ENCODE measurements at places on chromosomes 4 and X. TPM values are rescaled to one million over a fixed set of nuclear protein-coding genes. Genes with fewer than 3 reads are reported as not detected.

The GNL3L gene
- total RNA-seq = 36.9 TPM

The UGT2B7 gene
- total RNA-seq = not detected

The RNF150 gene
- 23.4 TPM for total RNA-seq

The PITX2 gene
- total RNA-seq = 93.3 TPM

The FGG gene
- total RNA-seq = not detected

The DAPP1 gene
- 0.18 TPM for total RNA-seq

The CYBB gene
- total RNA-seq = not detected

The PNCK gene
- not detected for total RNA-seq

The AREG gene
- total RNA-seq = not detected

The ETNPPL gene
- total RNA-seq = not detected

DNA sequence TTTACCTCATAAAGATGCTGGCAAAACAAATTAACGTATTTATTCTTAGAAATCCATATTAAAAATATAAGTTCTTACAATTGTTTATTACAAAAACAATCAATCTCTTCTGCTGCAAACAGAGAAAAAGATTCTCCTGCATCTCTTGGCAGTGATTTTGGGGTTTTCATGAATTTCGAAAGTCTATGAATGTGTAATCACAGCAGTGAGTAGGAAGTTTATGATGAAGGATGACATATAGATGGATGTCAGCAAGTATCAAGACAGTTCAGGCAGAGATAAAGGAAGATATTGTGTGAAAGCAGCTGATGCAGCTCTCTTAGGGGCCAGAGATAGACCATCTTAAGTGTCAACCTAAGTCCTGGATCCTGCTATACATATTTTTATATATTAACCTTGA, 196.9 kb upstream of the BANK1 start:
- no peaks in the 10 kb centered on the region for H3K36me3 ChIP-seq
- DNase-seq = no peak
- no peak overlapping the region for H3K4me3 ChIP-seq

GRCh38 chrX:153726286-153727122, 1.8 kb downstream of the ABCD1 start:
- peaks cover 11% of the 10 kb centered on the region for H3K4me1 ChIP-seq
- peak overlapping the region; percentile 80 for H3K27ac ChIP-seq
- H3K27me3 ChIP-seq = no peaks in the 10 kb centered on the region
- H3K36me3 ChIP-seq = no peaks in the 10 kb centered on the region

DNA sequence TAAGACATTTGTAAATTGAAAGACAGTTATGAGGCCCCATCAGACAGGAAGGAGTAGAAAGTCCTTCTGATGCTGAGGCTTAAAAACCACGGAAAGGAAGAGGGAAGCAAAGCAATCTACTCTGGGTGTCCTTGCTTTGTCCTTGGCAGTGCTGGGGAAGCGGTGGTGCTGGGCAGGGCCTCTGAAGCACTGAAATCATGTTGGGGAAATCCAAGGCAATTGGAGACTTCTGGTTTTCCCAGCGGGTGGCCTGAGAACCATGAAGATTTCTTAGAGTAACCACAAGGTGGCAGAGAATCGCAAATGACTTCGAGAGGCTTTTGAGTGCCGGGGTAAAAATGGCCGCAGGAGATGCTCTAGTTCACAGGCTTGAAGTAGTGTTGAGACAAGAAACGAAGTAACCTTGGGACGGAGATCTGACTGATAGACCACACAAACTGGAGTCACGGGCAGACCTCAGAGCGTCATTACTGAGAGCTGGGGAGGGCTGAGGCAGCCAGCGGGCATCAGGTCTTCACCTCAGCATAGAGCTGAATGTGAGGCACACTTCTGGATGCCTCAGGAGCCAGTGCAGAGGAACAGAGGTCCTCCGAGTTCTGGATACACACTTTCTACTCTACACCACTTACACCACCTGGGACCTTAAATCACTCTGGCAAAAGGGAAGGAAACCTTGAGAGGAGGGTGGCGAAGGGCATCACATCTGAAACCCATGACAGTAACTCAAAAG, 130.7 kb upstream of the GPRIN3 start:
- H3K27ac ChIP-seq = no peak overlapping the region
- H3K4me1 ChIP-seq = no peaks in the 10 kb centered on the region
- H3K27me3 ChIP-seq = no peaks in the 10 kb centered on the region
- peak; percentile 73 for DNase-seq
- H3K4me3 ChIP-seq = no peak overlapping the region

DNA sequence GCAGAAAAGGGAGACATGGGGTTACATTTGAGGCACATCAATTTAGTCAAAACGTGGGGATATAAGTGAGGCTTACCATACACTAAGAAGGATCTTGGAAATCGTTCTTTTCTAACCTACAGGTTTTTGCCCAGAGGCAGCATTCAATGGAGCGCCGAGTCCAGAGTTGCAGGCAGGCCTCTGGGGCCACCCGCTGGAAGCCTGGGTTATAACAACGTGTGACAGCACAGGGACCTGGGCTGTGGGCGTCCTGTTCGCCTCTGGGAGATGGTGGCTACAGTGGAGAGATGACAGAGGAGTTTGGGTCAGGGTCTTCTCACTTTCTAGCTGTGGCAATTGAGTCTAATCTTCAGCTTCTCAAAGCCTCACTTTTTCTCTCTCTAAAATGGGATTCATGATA, 53.9 kb downstream of the ENPP6 start:
- DNase-seq = peak; percentile 51
- no peaks in the 10 kb centered on the region for H3K27me3 ChIP-seq
- H3K4me3 ChIP-seq = no peak overlapping the region
- no peak overlapping the region for H3K27ac ChIP-seq

- H3K27me3 ChIP-seq = no peaks in the 10 kb centered on the region
- H3K4me3 ChIP-seq = no peak overlapping the region
- H3K36me3 ChIP-seq = no peaks in the 10 kb centered on the region
- DNase-seq = no peak
- no peaks in the 10 kb centered on the region for H3K4me1 ChIP-seq
These were observed 476.0 kb upstream of the FTHL17 start for GRCh38 chrX:31547816-31548215.

DNA sequence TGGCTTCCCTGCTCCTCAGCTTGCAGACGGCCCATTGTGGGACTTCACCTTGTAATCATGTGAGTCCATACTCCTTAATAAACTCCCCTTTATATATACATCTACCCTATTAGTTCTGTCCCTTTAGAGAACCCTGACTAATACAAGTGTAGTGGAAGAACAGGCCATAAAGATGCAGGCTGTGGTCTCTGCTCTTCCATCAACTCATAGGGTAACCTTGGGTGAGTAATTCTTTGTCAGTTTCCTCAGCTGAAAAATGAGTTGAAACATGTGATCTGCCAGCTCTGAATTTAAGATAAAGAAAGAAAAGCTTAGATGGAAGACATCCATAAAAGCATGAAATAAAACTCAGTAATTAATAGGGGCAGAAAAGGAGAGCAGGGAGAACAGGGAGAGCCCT, 103.6 kb downstream of the ENOX2 start:
- H3K4me3 ChIP-seq = no peak overlapping the region
- DNase-seq = no peak
- H3K36me3 ChIP-seq = no peaks in the 10 kb centered on the region

GRCh38 chr4:183178201-183178600, 79.1 kb downstream of the WWC2 start:
- no peak overlapping the region for H3K4me3 ChIP-seq
- no peaks in the 10 kb centered on the region for H3K36me3 ChIP-seq
- DNase-seq = no peak
- H3K4me1 ChIP-seq = peaks cover 29% of the 10 kb centered on the region
- H3K27me3 ChIP-seq = no peaks in the 10 kb centered on the region

GRCh38 chrX:10467793-10468192, 152.6 kb downstream of the MID1 start:
- H3K36me3 ChIP-seq = peaks cover 73% of the 10 kb centered on the region
- H3K27me3 ChIP-seq = no peaks in the 10 kb centered on the region
- no peak overlapping the region for H3K4me3 ChIP-seq
- H3K27ac ChIP-seq = no peak overlapping the region
- peaks cover 17% of the 10 kb centered on the region for H3K4me1 ChIP-seq

DNA sequence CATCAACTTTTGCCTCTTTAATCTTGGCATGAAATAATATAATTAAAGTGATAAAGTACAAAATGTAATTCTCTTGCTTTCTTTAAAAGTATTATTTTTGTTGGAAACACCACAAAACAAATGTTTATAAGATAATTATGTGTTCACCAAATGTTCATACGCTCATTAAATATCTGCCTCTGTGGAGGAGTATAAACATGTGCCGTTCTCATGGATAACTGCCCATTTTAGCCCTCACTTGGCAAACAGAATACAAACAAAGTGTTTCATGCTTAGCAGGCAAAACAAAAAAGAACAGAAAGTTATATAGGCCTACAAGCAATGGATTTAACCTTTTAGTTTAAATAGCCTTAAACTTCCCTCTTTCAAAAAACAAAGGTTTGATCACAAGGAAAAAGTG, 800.5 kb upstream of the DIAPH2 start:
- H3K4me1 ChIP-seq = no peaks in the 10 kb centered on the region
- no peaks in the 10 kb centered on the region for H3K36me3 ChIP-seq
- DNase-seq = no peak
- no peaks in the 10 kb centered on the region for H3K27me3 ChIP-seq
- H3K27ac ChIP-seq = no peak overlapping the region

- no peak overlapping the region for H3K27ac ChIP-seq
- no peak for DNase-seq
- peaks cover 22% of the 10 kb centered on the region for H3K36me3 ChIP-seq
- H3K4me1 ChIP-seq = no peaks in the 10 kb centered on the region
These were observed 12.7 kb downstream of the MAD2L1 start for GRCh38 chr4:120053911-120054310.

- DNase-seq = no peak
- no peak overlapping the region for H3K27ac ChIP-seq
- H3K4me3 ChIP-seq = no peak overlapping the region
- H3K27me3 ChIP-seq = peaks cover 2% of the 10 kb centered on the region
- H3K36me3 ChIP-seq = no peaks in the 10 kb centered on the region
These were observed 132.1 kb upstream of the SLC4A4 start for GRCh38 chr4:71206763-71207162.

GRCh38 chr4:184165291-184165690, 52.4 kb downstream of the ENPP6 start:
- DNase-seq = peak; percentile 4
- H3K27ac ChIP-seq = no peak overlapping the region
- no peaks in the 10 kb centered on the region for H3K4me1 ChIP-seq
- no peaks in the 10 kb centered on the region for H3K36me3 ChIP-seq

- no peaks in the 10 kb centered on the region for H3K36me3 ChIP-seq
- peak; percentile 20 for DNase-seq
- no peak overlapping the region for H3K4me3 ChIP-seq
- no peaks in the 10 kb centered on the region for H3K27me3 ChIP-seq
- no peak overlapping the region for H3K27ac ChIP-seq
These were observed 133.0 kb downstream of the SHROOM4 start for GRCh38 chrX:50680990-50681389.

DNA sequence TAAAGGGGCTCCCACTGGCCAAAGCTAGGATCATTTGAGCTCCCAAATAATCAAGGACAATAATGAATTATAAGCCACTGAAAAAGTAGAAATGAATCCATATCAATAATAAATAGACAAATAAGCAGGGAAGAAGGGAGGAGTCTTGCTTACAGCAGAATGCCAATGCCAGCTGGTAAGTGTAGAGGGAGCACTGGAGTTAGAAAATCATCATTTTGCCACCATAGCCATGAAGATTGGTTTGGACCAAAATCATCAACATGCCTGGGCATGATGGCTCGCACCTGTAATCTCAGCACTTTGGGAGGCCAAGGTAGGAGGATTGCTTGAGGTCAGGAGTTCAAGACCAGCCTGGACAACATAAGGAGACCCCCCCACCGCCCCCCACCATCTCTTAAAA, 20.4 kb upstream of the SH3KBP1 start:
- H3K27me3 ChIP-seq = no peaks in the 10 kb centered on the region
- H3K36me3 ChIP-seq = no peaks in the 10 kb centered on the region
- no peak overlapping the region for H3K27ac ChIP-seq
- H3K4me1 ChIP-seq = no peaks in the 10 kb centered on the region

DNA sequence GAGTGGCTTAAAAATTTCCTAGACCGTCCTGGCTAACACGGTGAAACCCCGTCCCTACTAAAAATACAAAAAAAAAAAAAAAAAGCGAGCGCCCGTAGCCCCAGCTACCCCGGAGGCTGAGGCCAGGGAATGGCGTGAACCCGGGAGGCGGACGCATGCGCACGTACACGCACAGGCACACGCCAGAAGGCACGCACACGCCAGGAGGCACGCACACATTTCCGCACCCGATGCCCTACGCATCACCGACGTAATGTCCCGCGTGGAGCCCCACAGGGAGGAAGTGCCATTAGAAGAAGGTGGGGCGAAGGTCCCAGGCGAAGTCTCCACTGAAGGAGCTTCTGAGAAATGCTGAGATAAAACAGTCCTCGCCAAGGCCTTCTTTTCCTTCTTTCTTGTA, 41.4 kb downstream of the NLGN4X start:
- no peak overlapping the region for H3K4me3 ChIP-seq
- no peak for DNase-seq
- no peaks in the 10 kb centered on the region for H3K36me3 ChIP-seq
- no peaks in the 10 kb centered on the region for H3K27me3 ChIP-seq

DNA sequence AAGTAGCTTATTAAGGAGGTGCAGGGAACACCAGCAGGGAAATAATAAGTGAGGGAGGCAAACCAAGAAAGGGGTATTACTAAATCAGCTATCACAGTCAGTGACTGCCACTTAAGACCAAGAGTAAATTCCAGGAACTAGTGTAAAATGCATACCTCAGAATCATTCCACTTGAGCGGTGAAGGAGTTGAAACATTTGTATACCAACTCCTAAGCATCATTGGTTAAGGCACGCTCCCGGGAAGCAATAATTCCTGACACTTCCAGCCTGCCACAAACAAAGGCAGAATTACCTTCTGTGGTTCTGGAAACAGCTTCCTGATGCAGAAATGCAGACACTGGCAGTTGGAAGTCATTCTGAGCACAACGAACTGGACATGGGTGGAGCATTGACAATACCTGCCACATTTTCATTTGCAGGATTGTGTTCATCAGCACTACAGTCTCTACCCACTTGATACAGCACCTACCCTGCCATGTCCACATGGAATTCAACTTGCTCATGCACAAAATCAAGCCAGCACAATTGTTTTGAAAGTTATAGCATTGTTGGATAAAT, 82.1 kb downstream of the PPP1R2C start:
- H3K4me3 ChIP-seq = no peak overlapping the region
- H3K27me3 ChIP-seq = no peaks in the 10 kb centered on the region
- H3K27ac ChIP-seq = no peak overlapping the region

DNA sequence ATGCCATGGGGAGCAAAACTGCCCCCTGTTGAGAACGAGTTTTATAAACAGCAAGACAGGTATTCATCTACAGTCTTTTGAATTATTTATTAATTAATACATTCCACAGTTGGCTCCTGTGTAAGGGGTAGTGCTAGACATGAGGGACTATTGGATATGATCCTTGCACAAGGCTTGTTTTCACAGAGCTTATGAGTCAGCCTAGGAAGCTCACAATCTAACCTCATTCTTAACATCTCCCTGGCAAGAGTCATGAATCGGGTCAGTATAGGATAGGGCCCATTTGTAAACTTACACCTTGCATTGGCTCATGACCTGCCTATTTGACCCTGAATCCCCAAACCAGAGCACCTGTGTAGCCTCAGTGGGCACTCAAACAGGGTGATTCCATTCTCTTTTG, 209.1 kb upstream of the HCCS start:
- no peak overlapping the region for H3K27ac ChIP-seq
- H3K4me1 ChIP-seq = peaks cover 8% of the 10 kb centered on the region
- H3K27me3 ChIP-seq = no peaks in the 10 kb centered on the region
- H3K36me3 ChIP-seq = no peaks in the 10 kb centered on the region
- DNase-seq = no peak

GRCh38 chr4:176475067-176475466, 155.3 kb downstream of the SPCS3 start:
- no peak overlapping the region for H3K4me3 ChIP-seq
- no peak overlapping the region for H3K27ac ChIP-seq
- no peak for DNase-seq
- H3K27me3 ChIP-seq = no peaks in the 10 kb centered on the region

GRCh38 chrX:24216827-24217226, 67.3 kb downstream of the ZFX start:
- H3K27ac ChIP-seq = no peak overlapping the region
- H3K27me3 ChIP-seq = no peaks in the 10 kb centered on the region
- peaks cover under 1% of the 10 kb centered on the region for H3K36me3 ChIP-seq
- no peaks in the 10 kb centered on the region for H3K4me1 ChIP-seq
- H3K4me3 ChIP-seq = no peak overlapping the region
